ENCODE measurements at places on chromosomes 4 and X.

- DNase-seq = no peak
These were observed 234.8 kb downstream of the IL15 start for GRCh38 chr4:141871086-141871770.

GRCh38 chrX:50456712-50457484 lies 13.7 kb downstream of the DGKK start:
- DNase-seq = no peak

- no peak for DNase-seq
These were observed 12.3 kb downstream of the GEMIN8 start for GRCh38 chrX:14017399-14017798.

DNA sequence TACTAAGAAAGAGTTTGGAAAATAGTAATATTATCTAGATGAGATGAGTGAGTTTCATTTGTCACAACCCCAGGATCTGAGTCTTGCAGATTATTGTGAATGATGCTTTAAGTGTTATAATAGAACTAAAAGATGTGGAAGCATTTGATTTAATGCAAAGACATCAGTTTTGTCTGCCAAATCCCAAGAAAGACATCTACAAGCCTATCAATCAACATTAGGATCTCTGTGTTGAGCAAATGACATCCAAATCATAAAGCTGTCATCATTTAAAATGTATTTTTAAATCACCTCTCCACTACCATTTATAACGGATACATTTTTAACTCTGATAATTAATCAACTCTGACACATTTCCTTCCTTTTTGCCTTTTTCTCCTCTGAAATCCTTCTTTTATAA lies 310.8 kb upstream of the SLIT2 start:
- DNase-seq = no peak

DNA sequence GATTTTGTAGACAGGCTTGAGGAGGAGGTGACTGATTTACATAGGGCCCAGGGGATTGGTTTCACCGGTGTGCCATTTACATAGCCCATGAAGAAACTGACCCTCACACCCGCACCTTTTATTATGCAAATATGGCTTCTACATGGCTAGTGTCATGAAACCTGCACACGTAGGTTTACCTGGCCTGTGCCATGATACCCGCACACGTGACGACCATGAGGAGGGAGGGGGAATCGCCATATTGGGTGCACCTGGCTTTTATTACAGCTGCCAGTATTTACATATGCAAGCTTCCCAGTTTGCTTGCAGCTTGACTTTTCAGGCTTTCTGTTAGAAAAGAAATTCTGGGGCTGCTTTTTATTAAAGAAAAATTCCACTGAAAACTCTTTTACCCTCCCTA lies 359.7 kb downstream of the ADAM29 start:
- peak; percentile 25 for DNase-seq

- no peak for DNase-seq
These were observed 758 bp downstream of the SCFD2 start for GRCh38 chr4:53365121-53365485.

DNA sequence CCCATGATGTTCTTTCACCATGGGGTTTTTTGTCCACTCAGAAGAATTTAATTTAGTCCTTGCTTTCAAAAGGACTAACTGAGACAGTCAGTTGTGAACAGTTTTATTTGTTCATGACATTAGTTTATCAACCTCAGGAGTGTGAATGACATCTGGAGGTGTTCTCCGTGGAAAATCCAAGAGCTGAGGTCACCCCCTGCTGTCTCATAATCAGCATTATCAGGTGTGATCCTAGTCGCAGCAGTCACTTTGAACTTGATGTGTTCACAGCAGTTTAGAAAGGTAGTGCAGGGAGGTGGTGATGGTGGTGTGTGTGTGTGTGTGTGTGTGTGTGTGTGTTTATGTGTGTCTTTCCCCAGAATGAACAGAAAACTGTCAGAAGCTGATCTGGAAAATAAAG lies 1760.8 kb upstream of the PCDH10 start:
- DNase-seq = no peak

GRCh38 chr4:10243856-10244255 lies 127.3 kb upstream of the WDR1 start:
- no peak for DNase-seq

GRCh38 chr4:8744083-8744805 lies 127.4 kb downstream of the HMX1 start:
- no peak for DNase-seq

- peak; percentile 2 for DNase-seq
These were observed 372.6 kb upstream of the TECRL start for GRCh38 chr4:64781737-64782326.

DNA sequence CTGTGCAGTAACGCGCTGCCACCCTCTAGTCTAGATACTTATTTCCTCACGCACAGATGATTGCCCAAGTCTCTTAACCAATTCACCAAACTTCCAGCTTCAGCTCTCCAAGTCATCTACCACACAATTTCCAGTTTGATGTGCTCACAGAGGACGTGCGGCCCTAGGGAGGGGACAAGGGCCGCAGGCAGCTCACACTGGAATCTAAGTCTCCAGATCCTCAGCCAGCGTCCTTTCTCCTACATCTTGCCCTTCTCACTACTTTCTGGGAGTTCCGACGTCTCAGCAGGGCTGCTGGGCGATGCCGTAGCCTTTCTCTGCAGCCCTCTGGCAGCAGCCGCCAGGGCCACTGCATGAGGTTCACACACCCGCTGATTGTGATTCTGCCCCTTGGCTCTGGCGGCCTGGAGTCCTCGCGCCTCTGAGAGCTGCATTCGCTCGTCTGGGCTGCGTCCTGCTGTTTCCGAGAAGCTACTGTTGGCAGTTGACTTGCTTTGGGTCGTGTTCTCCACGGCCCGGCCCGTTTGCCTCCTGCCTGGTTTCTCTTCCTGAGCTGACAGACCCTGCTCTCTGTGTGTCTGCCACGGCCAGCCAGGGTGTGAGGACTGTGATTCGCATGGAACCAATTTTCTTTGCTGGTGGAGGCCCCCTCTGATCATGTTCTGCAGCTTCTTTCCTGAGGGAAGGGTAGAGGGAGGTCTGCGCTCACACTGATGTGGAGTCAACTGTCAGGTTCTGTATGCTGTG lies 14.1 kb upstream of the TMEM131L start:
- no peak for DNase-seq

GRCh38 chr4:164779811-164780216 lies 25.9 kb downstream of the SMIM31 start:
- peak; percentile 55 for DNase-seq

DNA sequence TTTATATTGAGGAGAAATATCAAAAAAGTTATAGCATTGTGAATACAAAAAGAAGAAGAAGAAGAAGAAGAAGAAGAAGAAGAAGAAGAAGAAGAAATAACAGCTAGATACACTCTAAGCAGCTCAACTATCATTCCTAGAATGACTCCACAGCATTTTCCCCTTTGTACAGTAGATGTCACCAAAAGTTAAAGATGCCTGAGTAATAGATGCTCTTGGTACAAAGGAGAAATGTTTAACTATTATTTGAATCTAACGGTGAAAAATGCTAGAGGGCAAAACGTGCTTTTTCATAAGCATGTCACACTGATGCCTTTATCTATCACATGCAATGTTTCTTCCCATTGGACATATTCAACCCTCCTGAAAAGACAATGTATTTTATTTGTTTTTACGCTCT lies 178.4 kb upstream of the GPRIN3 start:
- no peak for DNase-seq

DNA sequence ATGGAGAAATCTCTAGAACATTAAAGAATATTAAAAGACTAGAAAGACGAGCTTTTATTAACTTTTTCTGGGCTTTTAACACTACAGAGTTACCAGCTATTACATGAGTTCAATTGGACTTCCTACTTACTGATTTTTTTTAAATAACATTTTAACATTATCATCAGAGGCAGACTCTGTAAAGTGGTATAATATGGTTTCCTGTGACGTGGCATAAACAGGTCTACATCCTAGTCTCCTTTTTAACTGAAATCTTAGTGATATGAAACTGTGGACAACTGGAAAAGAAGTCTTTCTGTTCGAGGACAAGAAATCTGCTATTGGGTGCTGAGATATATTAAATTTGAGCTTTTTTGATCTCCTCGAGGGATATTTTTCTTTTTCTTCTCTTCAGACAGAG lies 48.7 kb upstream of the ABCG2 start:
- DNase-seq = no peak

DNA sequence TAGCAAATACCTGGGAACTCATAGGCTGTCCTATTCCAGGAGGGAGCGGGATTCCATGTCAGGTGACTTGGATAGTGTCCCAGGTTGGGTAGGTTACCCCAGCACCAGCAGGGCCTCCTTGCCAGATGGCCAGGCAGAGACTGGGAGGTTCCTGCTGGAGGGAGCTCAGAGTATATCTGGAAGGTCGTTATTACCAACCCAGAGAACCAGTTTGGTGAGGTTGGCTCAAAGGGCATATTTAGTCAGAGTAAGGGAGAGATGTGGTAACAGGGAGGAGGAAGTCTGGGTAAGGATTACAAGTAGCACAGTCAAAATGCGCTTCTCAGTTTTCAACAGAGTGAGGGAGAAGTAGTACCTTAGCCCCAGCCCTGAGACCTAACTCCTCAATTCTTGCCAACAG lies 53.3 kb upstream of the LNX1 start:
- no peak for DNase-seq

GRCh38 chr4:22072240-22072639 lies 123.7 kb upstream of the KCNIP4 start:
- no peak for DNase-seq
